ENCODE measurements at places on chromosomes 7 and 10.

DNA sequence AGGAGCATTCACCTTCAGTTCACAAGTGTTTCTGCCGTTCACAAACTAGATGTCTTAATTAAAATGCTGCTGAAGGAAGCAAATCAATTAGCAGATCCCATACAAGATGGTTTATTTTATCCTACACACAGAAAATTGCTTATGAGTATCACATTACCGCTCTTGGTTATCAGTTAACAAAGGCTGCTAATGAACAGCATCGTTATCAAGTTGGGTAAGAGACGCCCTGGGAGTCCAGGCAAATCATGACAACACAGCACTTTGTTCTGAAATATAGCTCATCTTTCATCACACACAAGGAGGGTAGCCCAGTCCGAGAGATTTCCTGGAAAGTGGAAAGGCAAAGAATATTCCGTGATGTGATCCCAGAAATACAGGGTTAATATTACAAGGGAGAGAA, 20.8 kb upstream of the FAM170B start:
- no peak for DNase-seq

- DNase-seq: no peak
Observed at GRCh38 chr10:102678842-102679289, 34.6 kb downstream of the TRIM8 start.

DNA sequence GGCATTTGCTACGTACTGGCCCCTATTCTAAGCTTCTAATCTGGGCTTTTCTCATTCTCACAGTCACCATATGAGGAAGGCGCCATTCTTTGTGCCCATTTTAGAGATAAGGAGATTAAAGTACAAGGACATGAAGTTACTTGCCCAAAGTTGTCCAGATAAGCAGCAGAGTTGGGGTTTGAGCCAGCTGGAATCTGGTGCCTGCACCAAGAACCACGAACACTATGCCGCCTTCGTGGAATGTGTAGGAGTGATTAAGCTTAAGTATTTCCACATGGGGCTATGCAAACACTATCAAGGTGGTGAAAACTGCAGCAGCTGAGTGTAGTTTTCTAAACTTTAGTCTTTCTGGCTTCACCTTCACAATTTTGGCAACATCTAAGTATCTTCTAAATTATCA, 342.7 kb upstream of the ETV1 start:
- DNase-seq: no peak

- DNase-seq: no peak
Observed at GRCh38 chr7:143120691-143121405, 11.0 kb upstream of the PIP start.

DNA sequence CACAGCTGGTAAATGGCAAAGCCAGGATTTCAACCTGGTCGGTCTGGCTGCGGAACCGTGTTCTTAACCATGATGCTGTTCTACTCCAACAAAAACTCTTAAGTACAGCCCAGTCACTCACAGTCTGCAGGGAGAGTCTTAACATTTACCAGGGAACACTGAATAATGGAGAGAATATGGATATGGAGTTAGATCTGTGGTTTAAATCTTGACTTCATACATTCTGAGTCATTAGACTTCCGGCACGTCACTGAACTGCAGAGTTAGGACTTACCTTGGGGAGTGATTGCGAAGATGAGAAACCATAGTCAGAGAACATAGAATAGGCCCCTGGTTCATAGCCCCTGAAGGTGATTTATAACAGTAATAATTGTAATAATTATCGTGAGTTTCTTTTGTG, 61.7 kb downstream of the ADRA2A start:
- DNase-seq: no peak

DNA sequence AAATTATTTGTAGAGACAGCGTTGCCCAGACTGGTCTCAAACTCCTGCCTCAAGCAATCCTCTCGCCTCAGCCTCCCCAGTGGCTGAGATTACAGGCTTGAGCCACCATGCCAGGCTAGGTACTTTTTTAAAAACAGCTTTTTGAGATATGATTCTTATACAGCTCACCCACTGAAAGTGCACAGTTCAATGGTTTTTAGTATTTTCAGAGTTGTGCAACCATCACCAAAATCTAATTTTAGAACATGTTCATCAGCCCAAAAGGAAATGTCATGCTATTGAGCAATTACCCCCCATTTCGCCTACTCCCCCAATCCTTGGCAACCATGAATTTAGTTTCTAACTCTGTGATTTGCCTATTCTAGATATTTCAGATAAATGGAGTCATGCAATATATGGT, 73.7 kb downstream of the EVX1 start:
- no peak for DNase-seq

DNA sequence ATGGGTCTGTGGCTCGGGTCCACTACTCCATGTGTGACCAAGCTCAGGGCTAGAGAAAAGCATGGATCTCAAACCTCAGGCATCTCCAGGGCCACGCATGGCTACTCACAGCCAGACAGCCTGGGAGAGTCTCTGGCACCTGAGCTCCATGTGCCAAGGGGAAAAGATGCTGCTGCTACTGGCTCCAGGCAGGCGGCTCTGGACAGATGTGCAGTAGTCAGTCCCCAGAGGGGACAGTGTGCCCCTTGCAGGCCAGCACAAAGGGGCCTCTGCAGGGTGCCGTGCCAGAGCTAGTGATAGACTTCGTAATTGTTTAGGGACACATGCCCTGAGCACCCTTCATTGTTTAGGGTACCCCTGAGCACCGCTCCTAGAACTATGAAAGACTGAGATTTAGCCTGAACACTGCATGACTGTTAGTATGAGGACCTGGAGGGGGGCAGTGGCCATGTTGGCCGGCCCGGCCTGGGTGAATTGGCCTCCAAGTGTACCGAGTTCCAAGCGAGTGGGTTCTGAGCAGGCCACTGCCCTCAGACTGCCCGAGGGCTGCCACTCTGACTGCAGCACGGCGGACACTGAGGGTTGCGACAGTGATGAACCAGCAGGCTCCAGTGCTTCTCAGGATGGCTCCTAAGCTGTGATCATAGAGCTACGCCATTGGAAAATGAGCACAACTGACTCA, 80.7 kb downstream of the TCERG1L start:
- no peak for DNase-seq

- DNase-seq: peak; percentile 28
Observed at GRCh38 chr7:351256-351655, 61.3 kb downstream of the FOXL3 start.

GRCh38 chr10:60611291-60611747, 167.0 kb upstream of the CDK1 start:
- DNase-seq: peak; percentile 33

- no peak for DNase-seq
Observed at GRCh38 chr10:112803961-112804401, 146.1 kb upstream of the TCF7L2 start.

All from activated CD4-positive, alpha-beta T cell treated with anti-CD3 and anti-CD28 coated beads, Interleukin-2, amount 50 U/mL, for 24 hours (primary cell).